ENCODE measurements at places on chromosomes 2 and 18.

DNA sequence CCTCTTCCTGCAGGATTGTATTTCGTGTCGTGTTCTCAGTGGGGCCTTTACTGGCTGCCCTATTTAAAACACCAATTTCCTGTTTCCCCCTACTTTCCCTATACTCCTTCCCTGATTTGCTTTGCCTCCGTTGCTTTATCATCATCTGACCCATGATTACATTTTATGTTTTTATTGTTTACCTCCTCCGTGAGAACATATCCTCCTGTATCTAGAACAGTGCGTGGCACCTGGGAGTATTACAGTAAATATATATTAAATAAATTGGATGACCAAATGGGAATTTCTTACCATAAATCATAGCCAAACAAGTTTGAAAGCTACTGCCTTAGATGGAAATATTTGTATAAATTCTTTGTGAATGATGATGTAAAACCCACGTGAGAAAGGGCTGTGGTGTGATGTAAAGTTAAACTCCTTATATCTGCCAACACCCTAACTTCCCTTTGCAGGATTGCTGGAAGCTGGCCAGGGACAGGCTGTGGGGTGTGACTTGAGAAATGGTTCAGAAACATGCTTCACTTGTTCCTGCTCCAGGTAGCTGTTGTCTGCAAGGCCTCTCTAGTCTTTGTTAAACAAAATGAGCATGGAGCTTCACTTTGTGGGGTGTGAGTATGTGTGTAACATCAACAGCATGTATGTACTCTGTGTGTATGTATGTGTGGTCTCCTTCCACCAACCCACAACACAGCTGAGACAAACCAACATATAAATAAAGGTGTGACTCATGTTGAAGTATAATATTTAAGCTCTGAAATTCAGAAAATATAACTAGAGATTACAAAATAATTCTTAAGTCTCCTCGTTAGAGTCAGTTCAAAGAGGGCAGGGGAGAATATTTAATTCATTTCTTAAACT, 40.3 kb downstream of the LHCGR start:
- no peak for DNase-seq

GRCh38 chr2:217614498-217614897, 388.3 kb downstream of the TNS1 start:
- no peak for DNase-seq

DNA sequence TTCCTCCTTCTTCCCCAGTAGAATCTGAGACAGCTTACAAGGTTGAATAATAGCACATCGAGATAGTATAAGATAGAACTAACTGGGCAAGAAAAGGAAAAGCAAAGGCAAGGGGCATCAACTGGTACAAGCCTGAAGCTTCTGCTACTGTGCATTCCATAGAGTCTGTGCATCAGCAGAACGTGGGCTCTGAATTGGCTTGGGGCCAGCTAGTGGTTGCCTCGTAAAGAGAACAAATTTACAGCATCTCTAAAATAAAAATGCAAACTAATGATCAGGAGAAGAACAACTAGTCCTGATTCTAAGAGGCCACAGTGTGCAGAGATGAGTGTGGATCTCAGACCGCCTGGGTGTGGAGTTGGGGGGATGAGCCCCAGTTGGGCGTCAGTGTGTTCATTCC, 36.6 kb downstream of the UPP2 start:
- no peak for DNase-seq

DNA sequence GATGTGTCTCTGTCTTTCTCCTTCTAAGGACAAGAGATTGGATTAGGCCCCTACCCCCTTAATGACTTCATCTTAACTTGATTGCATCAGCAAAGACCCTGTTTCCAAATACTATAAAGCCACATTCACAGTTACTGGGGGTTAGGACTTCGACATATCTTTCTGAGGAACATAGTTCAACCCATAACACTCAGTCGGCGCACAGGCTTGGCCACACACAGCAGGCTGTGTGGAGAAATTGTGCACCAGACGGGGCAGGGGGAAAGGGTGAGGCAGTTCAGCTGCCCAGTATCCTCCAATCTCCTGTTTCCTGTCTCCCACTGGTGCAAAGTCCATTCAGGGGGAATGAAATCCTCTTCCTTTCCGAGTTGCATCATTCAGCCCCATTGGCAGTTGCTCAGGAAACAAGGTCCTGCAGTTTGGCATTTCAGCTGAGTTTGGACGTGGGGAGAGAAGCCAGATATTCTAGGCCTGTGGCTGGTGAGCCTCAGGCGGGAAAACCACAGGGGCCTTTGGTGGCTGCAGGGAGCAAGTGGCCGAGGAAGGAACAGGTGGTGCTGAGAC, 9.4 kb upstream of the RAPGEF4 start:
- no peak for DNase-seq

DNA sequence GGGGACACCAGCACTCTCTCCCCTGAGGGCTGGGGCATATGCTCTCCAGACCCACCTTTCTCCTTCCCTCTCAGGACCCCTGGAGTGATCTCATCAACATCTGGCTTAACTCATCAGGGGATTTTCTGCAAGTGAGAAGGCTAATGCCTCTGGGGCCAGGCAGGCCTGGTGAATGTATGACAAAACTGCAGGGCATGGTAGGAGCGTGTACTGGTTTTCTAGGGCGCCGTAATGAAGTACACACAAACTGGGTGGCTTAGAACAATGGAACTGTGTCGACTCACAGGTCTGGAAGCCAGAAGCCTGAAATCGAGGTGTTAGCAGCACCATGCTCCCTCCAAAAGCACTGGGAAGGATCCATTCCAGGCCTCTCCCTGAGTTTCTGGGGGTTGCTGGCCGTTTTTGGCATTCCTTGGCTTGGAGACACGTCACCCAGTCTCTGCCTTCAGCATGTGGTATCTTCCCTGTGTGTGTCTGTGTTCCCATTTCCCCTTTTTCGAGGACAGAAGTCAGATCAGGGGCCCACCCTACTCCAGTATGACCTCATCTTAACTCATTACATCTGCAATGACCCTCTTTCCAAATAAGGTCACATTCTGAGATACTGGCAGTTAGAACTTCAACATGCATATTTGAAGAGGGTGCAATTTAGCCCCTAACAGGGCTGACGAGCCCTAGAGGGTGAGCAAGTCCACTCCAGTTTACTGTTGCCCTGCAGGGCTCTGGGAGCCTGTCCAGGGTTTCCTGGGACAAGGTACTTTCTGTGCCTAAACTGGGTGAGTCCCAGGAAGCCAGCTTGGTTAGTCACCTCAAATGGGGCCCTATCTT, 45.5 kb upstream of the CAB39 start:
- peak; percentile 9 for DNase-seq

DNA sequence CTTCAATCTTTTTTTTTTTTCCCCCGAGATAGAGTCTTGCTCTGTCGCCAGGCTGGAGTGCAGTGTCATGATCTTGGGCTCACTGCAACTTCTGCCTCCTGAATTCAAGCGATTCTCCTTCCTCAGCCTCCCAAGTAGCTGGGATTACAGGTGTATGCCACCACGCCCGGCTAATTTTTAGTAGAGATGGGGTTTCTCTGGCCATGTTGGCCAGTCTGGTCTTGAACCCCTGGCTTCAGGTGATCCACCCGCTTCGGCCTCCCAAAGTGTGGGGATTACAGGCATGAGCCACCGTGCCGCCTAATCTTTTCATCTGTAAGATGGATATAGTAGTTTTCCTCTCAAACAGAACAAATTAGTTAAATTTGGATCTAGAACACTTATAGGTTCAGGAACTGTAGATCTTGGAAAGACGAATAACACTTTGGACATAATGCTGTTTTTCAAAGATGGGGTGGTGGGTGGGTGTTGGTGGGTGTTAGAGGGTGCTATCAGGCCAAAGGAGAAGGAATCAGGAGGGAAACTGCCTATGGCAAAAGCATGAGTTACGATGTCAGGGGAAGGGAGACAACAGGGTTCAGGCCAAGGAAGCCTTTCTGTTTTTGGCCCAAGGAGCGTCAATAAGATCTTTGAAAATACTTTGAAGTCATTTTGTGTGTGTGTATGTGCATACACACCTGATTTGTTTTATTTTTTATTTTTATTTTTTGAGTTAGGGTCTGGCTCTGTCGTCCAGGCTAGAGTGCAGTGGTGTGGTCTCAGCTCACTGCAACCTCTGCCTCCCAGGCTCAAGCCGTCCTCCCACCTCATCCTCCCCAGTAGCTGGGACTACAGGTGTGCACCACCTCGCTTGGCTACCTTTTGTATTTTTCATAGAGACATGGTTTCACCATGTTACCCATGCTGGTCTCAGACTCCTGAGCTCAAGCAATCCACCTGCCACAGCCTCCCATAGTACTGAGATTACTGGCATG, 6.8 kb downstream of the RPL37A start:
- DNase-seq: no peak

- no peak for DNase-seq
Observed at GRCh38 chr2:101330253-101330933, 21.9 kb upstream of the RNF149 start.

DNA sequence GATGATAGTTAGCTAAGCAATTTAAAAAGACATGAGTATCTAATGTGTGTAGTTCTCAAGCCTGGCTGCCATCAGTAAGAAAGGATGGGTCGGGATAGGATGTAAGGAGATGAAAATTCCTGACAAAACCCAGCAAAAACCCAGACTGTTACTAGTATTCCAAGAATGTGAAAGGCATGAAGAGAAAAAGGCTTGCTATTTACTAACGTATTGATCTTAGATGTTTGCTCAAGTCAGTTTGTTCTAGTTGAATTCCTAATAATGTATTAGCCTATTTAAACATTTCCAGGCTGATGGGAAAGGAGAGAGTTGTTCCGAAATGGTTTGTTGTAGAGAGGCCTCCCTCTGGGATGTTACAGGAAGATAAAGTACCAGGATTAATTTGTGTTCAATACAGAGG, 88.2 kb downstream of the ZNF532 start:
- DNase-seq: no peak

DNA sequence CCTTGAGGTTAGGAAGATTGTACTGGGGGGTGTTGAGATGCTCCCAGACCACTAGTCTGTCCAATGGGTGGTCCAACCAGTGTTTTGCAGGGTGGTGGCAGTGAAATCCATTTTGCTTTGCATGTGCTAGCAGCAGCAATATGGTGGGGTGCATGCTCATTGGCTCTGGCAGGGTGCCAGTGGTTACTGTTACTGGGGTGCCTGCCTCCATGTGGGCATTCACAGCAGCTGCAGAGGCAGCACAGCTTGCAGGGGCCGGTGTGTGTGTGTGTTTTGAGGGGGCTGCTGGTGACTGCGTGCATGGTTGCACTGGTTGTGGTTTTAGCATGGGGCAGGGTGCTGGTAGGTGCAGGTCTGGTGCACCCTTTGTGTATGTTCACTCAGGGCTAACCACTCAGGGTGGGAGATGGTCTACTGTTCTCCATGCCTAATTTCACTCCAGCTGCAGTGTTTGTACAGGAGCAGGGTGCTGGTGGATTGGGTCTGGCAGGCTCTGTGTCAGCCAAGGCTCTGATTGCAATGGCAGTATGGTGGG, 265.4 kb downstream of the NUP35 start:
- DNase-seq: peak; percentile 9

GRCh38 chr2:207107551-207107950, 58.2 kb downstream of the KLF7 start:
- no peak for DNase-seq

- DNase-seq: no peak
Observed at GRCh38 chr2:198012025-198012424, 207.6 kb downstream of the PLCL1 start.

GRCh38 chr2:46813020-46813415, 102.6 kb downstream of the MCFD2 start:
- no peak for DNase-seq

DNA sequence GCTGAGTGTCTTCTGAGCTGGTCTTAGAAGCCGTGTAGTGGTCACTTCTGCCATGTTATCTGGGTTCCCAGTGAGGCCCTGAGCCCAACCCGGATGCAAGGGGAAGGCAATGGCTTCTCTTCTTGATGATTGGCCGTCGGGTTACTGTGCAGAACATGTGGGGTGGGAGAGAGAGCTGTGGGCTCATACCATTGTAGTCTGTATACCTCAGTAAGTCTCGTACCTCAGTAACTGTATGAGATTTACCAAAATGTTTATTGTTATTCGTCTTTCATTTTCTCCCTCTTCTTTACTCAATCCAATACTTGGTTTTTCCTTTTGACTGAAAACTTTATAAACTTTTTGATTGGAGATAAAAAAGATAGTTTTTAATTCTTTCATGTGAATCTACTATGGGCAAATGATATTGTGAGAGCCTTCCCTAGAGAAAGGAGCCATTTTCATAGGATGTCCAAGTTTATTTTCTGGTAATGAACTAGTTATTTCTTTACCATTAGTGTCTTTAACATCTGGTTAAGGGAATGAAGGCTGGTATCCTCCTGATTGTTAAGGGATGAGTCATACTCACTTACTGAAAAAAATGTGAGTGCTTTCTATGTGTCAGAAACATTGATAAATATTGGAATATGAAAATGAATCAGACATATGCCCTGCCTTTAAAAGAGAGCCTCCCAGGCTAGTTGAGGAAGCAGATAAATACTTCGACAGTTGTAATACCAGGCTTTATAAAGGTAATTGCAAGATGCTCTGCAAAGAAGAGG, 129.9 kb downstream of the PRPF40A start:
- DNase-seq: no peak

DNA sequence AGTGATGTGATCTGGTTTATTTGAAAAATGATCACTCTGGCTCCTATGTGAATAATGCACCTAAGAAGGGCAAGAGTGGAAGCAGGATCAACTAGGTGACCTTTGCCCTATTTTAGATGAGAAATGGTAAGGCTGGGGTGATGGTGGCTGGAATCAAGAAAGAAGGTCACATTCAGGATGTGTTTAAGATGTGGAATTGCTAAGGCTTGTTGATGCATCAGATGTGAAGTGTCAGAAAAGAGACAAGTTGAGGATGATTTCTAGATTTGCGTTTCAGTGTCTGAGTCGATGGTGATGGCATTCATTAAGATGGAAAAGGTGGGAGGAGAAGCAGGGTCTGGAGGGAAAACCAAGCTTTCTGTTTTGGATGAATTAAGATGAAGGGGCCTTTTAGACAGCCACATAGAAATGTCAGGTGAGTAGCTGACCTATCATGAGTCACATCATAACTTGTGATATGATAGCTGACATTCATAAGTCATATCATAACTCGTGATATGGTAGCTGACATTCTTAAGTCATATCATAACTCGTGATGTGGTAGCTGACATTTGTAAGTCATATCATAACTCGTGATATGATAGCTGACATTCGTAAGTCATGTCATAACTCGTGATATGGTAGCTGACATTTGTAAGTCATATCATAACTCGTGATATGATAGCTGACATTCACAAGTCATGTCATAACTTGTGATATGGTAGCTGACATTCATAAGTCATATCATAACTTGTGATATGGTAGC, 101.2 kb upstream of the SEC11C start:
- no peak for DNase-seq

- no peak for DNase-seq
Observed at GRCh38 chr2:157075924-157076323, 181.6 kb upstream of the GALNT5 start.

Measured in NAMALWA (cell line).